ENCODE measurements at places on chromosomes 2 and 18. TPM values are rescaled to one million over a fixed set of nuclear protein-coding genes. Genes with fewer than 3 reads are reported as not detected.

SIX3 gene
- not detected for polyA plus RNA-seq

- DNase-seq, result no peak
Observed at GRCh38 chr2:74291886-74292621, 51.2 kb downstream of the SLC4A5 start.

DNA sequence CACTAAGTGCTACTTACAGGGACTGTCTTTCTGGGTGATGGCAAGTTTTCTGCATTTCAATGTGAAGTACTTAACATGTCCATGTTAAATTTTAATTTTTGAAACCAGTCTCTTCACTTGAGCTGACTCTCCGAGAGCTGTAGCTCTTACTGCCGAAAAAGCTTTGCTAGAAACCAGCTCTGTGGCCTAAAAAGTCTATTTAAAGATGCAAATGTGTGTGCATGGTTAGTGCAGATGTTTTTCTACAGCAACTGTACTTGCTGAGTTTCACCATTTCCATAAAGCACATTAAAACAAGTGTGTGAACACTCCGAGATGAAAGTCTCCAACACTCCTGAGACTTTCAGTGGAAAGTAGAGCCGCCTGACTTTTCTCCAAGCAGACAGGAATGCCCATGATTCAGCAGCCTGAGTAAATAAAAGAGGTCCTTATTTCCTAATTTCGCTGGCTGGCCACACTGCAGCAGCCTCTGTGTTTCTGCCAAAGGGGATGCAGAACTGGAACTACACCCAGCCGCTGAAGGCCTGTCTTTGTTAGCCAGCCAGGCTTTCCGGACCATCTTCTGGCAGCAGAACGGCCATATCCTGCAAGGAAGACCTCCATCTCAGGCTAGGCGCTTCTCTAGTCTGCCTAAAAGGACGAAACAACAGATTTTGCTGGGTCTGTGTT, 121.2 kb downstream of the ZNF521 start:
- no peak for DNase-seq

DNA sequence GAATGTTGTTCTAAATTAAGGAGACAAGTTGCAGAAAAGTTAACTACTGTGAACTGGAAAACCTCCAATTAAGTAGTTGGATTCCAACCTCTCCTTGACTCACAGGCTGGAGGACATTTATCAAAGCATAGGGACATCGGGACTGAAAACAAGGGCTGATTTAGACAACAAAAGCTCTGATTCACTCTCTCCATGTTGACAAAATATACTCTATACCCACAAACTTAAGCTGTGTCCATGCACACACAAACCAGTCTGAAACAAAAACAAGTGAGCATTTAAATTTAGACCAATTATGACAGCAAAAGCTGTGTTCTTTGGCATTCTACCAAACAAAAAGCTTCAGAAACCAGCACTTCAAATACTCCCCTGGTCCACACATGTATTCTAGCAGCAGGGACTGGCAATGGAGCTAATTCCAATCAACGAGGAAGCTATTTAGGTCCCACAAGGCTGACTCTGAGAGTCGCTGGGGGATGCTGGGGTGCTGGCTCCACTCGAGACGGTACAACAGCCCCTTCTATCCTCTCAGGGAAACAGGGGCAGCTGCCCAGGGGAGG, 71.4 kb downstream of the NXPH2 start:
- no peak for DNase-seq

- no peak for DNase-seq
Observed at GRCh38 chr2:134103196-134103595, 150.7 kb upstream of the MGAT5 start.

CD8A gene
- polyA plus RNA-seq, result 0.09 TPM

RGPD3 gene
- polyA plus RNA-seq, result 0.05 TPM

GRCh38 chr2:151862700-151863099, 34.5 kb upstream of the ARL5A start:
- no peak for DNase-seq

DNA sequence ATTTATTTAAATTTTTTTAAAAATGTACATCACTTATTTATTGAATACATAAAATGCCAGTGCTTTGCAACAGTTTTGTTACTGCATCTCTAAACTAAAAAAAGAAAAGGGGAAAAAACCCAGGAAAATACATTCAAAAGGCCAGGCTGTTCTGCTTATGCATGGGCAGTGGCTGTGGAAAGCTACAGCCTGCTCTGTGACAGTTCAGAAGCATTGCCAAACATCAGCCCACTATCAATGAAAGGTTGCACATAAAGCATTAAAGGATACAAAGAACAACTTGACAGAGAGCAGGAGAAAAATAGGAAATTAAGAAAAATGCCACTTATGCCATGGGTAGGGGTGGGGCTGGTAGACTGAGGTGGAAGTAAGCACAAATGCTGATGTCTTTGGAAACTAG, 128.2 kb downstream of the FIGN start:
- no peak for DNase-seq

DNA sequence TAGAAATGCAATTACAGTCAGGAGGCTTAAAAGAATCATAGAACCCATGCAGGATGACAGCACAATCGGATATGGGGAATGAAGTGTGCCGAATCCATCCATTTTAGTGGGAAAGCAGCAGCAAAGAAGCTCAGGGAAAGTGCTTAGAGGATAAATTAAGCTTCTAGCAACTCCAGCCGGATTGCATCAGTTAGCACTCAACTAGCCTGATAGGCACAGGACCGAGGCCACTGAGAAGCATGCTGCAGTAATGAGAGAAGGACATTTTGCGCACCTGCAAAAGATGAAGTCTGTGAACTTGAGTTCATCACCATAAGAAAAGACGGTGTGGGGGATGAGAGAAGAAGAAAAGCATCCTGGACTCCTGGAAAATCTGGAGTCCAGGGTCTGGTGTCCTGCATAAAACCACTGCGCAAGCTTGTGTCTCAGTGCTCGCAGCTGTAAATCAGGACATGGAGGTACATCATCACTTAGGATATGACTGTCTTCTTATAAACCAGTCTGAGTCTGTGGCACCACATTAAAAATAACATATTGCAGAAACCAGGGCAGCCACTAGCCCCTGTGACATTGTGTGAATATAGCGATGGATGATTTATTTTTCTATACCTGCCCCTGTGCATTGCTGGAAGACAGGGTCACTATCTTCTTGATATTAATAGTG, 665.5 kb upstream of the SOX11 start:
- DNase-seq, result no peak

- DNase-seq, result no peak
Observed at GRCh38 chr2:84873350-84873749, 7.5 kb downstream of the TRABD2A start.

LHCGR gene
- not detected for polyA plus RNA-seq

- DNase-seq, result no peak
Observed at GRCh38 chr2:20992201-20992711, 51.6 kb downstream of the APOB start.

DNA sequence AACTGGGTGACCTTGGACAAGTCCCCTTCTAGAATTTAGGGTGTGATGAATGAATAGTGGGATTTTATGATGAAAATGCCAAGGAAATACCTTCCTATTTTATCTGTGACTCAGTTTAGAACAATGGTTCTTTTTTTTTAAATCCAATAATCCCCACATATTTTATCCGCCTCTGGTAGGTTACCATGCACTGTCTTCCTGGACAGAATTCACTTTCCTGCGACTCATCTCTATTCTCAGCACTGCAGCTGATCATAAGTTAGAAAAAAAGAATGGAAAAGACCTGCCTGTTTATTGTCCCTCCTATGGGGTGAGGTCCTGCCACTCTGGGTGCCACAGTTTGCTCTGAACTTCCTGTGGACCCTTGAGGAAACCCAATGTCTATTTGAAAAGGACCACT, 73.1 kb downstream of the IRS1 start:
- no peak for DNase-seq

RIT2 gene
- polyA plus RNA-seq, result not detected

GRCh38 chr2:168939918-168940317, 38.8 kb downstream of the G6PC2 start:
- no peak for DNase-seq

- no peak for DNase-seq
Observed at GRCh38 chr18:59861009-59861408, 38.8 kb upstream of the PMAIP1 start.

TBR1 gene
- 0.03 TPM for polyA plus RNA-seq

- DNase-seq, result no peak
Observed at GRCh38 chr2:62727876-62728566, 22.5 kb downstream of the EHBP1 start.

GRCh38 chr18:27110319-27110718, 74.8 kb downstream of the CHST9 start:
- no peak for DNase-seq

DNA sequence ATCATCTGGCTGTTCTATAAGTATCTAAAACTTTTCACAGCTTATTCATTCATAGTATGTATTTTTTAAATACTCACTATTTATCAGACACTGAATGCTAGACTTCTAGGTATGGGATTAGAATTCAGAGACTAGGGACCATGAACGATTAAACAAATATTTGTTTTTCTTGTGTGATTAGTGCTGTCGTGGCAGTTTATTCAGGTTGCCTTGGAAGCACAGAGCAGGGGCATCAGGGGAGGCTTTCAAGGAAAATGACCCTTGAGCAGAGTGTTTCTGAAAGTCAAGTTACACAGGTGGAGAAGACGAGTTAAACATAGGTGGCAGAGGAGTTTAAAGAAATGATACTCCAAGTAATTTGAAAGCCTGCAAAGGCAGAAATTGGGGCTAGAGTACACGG, 5.7 kb downstream of the SPOPL start:
- peak; percentile 84 for DNase-seq

DNA sequence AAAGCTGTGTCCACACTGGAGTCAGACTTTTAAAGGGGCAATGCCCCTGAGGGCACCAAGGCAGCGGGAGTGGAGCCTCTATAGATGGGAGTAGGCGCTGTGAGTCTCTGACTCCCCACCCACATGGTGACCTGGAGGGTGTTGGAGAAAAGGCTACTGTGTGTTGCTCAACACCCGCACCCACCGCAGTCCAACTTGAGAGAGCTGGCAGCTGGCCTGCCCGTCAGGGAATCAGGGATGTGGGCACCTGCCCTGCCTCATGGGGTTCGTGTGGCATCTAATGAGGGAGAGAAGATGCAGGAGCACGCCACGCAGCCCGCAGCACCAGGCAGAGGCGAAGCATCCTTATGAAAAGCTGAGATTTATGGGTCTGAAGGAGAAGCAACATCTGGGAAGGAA, 84.2 kb downstream of the KLHL29 start:
- no peak for DNase-seq

KIAA2012 gene
- polyA plus RNA-seq, result not detected

GRCh38 chr2:182854375-182855105, 11.9 kb downstream of the FRZB start:
- DNase-seq, result no peak

DNA sequence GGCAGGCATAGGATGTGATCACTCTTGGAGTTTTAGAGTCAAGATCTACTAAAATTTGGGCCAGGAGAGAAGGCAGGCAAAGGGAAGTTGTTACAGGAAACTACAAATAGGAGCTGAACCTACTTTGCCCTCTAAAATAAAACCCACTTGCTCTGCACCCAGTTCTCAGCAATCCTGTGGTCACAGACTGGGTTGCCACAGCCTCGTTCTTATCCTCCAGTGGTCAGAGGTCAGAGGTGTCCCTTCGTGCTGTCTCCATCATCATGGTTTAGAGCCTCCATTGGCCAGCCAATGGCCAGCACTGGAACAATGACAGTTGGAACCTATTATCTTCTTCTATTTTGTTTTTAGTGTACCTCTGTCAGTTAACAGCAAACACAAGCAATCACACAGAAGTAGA, 90.7 kb upstream of the TNP1 start:
- DNase-seq, result no peak

- DNase-seq, result no peak
Observed at GRCh38 chr2:230893338-230893737, 28.6 kb downstream of the ITM2C start.

HOXD9 gene
- polyA plus RNA-seq, result not detected

- DNase-seq, result no peak
Observed at GRCh38 chr2:208618220-208618619, 211.6 kb downstream of the PTH2R start.

DNA sequence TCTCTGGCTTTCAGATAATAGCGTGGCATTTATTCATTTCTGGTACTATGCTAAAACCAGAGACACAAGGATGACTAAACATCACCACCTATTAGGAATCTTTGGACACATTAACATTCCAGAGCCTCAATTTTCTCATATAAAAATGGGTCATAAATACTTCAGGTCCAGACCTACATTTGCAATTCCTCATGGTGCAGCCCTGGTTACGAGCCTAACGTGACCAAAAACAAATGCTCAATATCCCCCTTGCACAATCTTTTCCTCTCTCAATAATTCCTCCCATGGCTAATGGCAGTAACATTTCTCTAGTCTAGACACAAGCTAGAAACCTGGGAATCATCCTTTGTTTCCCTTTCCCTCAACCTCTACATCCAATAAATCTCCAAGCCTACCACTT, 112.8 kb upstream of the NABP1 start:
- no peak for DNase-seq

DNA sequence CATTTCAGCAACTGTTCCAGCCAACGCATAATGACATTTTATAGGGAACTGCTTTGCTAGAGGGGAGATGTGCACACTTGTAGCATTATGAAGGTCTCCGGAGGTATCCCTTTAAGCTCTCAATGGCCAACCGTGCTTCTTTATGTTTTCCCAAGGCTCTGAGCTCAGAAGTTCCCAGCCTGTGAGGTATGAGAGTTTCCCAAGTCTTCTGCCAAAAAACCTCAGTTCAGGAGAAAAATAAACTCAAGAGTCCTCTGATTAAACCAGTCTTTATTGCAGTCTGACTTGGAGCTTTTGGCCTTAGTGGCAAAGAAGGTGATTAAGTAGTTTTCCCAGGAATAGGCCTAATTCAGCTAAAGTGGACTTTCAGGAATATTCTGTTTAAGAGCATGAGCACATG, 35.4 kb upstream of the ZNF532 start:
- DNase-seq, result no peak

- DNase-seq, result no peak
Observed at GRCh38 chr2:127632592-127633489, 13.1 kb upstream of the GPR17 start.

DNA sequence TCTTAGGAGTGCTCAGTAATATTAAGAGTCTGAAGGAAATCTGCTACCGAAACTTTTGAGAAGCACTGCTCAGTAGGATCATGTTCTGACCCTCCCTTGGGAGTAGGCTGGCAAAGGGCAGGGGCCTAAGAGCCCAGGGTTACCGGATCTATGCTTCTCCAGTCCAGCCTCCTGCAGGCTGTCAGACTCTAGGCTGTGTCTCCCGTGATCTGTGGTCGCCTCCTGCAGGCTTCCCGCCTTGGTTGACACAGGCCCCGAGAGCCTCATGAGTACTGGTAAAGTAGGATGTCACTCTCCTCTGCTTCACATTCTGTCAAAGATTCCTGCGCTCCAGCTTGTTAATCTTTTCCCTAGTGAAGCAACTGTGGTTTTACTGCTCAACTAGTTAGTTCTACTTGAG, 647.8 kb upstream of the RAB6C start:
- DNase-seq, result no peak

- peak; percentile 54 for DNase-seq
Observed at GRCh38 chr18:80210312-80211083, 36.8 kb downstream of the PARD6G start.

- DNase-seq, result no peak
Observed at GRCh38 chr18:59609654-59610053, 87.6 kb downstream of the CCBE1 start.

- no peak for DNase-seq
Observed at GRCh38 chr18:3723554-3723953, 273.6 kb downstream of the TGIF1 start.

Data from HepG2 (cell line).